ENCODE measurements at places on chromosomes 12 and 14. TPM values are rescaled to one million over a fixed set of nuclear protein-coding genes. Genes with fewer than 3 reads are reported as not detected.
A peak's percentile ranks its signal among the peaks of the same experiment; 100 is the strongest.

GRCh38 chr14:99609245-99610170, 5.5 kb upstream of the CCDC85C start:
- no peaks in the 10 kb centered on the region for H3K27me3 ChIP-seq
- no peak for DNase-seq
- H3K36me3 ChIP-seq = no peaks in the 10 kb centered on the region
- no peaks in the 10 kb centered on the region for H3K4me1 ChIP-seq
- H3K4me3 ChIP-seq = no peak overlapping the region
- no peak overlapping the region for H3K27ac ChIP-seq

GRCh38 chr14:62431496-62431895, 613.8 kb downstream of the KCNH5 start:
- H3K4me3 ChIP-seq = no peak overlapping the region
- DNase-seq = no peak
- H3K27ac ChIP-seq = no peak overlapping the region
- 0 out of 2 replicates have a peak, but pooled peaks cover 6% of the 10 kb centered on the region for H3K4me1 ChIP-seq

DNA sequence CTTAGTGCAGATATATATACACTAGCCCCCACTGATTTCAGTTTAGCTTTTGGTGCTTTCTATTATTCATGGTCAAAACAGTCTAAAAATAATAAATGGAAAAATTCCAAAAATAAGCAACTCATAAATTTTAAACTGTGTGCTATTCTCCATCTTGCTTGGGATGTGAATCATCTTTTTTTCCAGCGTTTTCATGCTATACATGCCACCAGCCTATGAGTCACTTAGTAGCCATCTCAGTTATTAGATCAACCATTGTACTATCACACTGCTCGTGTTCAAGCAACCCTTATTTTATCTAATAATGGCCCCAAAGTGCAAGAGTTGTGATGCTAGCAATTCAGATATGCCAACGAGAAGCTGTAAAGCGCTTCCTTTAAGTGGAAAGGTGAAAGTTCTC, 73.9 kb upstream of the KRR1 start:
- H3K4me1 ChIP-seq = no peaks in the 10 kb centered on the region
- peak; percentile 37 for DNase-seq

- no peaks in the 10 kb centered on the region for H3K4me1 ChIP-seq
- no peak overlapping the region for H3K27ac ChIP-seq
- peaks cover 38% of the 10 kb centered on the region for H3K36me3 ChIP-seq
- no peak overlapping the region for H3K4me3 ChIP-seq
- no peak for DNase-seq
These were observed 24.3 kb downstream of the ZFC3H1 start for GRCh38 chr12:71639341-71639760.

Gene TAS2R7
- total RNA-seq = not detected

Gene MFAP5
- 18.9 TPM for total RNA-seq

GRCh38 chr12:15918066-15918465, 6.9 kb downstream of the DERA start:
- no peak for DNase-seq
- H3K4me3 ChIP-seq = no peak overlapping the region
- H3K27me3 ChIP-seq = no peaks in the 10 kb centered on the region
- H3K27ac ChIP-seq = no peak overlapping the region
- H3K36me3 ChIP-seq = no peaks in the 10 kb centered on the region
- peaks cover under 1% of the 10 kb centered on the region for H3K4me1 ChIP-seq

Gene LGR5
- total RNA-seq = not detected

GRCh38 chr12:120925740-120926563, 21.8 kb upstream of the SPPL3 start:
- H3K4me3 ChIP-seq = no peak overlapping the region
- no peaks in the 10 kb centered on the region for H3K36me3 ChIP-seq
- peak overlapping the region; percentile 61 for H3K27ac ChIP-seq
- H3K4me1 ChIP-seq = peaks cover 31% of the 10 kb centered on the region
